ENCODE measurements at places on chromosomes 12 and 14.

DNA sequence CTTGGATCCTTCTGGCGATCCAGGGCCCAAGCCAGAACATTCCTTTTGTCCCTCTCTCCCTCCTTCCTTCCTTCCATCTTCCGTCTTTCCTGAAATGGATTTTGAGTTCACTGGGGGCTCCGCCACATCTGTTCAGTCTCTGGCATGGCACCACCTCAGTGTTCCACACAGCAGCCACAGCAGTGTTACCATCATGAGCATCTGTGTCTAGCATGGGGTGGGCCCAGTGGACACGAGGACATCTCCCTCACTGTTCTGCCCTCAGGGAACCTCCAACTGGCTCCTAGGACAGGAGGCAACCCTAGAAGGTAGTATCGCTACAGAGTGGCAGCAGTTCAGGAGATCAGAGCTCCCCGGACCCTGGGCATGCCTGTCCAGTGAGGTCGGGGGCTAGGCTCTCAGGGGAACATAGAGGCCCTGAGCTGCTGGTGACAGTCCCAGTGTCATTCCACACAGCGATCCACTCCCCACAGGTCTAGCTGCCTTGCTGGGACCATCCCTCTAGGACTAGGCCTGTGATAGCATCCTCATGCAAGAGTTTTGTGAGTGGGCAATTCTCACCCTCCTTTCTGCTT is 59.0 kb downstream of the GALNT16 start:
- no peak for DNase-seq

- no peak for DNase-seq
Observed at GRCh38 chr14:90379106-90379505, 17.7 kb upstream of the CALM1 start.

GRCh38 chr14:103334644-103335622 is 896 bp downstream of the EIF5 start:
- peak; percentile 31 for DNase-seq

GRCh38 chr14:62329427-62329826 is 567.2 kb downstream of the SNAPC1 start:
- no peak for DNase-seq

DNA sequence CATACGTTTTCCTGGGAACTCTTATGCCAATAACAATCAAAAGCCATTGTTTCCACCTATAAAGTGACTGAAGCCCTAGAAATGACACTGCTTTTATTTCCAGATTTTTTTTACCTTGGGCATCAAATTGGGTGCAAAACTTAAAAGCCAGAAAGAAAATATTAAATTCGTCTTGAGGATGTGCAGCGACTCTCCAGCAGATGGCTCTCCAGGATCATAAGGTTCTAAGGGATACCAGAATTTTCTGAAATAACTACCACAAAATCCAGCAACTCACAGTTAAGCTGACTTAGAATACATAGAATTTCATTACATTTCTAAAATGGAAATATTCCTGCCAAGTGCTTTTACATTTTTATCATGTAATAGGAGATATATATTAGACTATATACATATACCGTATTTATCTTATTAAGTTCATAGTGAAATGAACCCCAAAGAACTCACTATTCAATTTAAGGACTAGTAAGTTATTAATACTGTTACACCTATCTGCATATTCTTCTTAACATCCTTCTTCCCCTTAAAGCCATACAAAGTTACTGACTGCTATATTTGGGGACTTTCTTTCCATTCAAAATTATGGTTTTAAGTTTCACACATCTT is 44.0 kb downstream of the ARMH4 start:
- DNase-seq = peak; percentile 14

DNA sequence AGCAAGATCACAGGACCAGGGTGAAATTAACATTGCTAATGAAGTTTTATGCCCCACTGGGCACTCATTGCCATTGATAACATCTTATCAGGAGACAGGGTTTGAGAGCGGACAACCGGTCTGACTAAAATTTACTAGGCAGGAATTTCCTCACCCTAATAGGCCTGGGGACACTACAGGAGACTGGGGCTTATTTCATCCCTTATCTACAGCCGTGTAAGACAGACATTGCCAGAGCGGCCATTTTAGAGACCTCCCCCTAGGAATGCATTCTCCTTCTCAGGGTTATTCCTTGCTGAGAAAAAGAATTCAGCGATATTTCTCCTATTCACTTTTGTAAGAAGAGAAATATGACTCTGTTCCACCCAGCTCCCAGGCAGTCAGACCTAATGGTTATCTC is 8.3 kb downstream of the OR4K17 start:
- DNase-seq = no peak

DNA sequence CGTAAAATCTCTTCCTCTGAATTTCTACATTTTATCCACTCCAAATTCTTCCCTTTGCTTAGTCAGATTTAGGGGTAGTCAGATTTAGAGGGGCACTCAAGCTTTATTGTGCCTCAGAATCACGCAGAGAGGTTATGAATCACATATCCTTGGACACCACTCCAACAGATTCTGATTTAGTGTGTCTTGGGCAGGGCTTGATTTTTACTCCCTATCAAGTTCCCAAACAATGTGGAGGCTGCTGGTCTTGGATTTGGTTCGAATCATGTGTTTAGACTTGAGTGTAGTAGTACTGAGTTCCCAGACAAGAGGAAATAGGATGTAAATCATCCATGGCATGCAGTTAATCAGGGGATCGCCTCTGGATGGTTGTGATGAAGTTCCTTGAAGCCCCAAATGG is 298.1 kb upstream of the CLEC14A start:
- DNase-seq = no peak

DNA sequence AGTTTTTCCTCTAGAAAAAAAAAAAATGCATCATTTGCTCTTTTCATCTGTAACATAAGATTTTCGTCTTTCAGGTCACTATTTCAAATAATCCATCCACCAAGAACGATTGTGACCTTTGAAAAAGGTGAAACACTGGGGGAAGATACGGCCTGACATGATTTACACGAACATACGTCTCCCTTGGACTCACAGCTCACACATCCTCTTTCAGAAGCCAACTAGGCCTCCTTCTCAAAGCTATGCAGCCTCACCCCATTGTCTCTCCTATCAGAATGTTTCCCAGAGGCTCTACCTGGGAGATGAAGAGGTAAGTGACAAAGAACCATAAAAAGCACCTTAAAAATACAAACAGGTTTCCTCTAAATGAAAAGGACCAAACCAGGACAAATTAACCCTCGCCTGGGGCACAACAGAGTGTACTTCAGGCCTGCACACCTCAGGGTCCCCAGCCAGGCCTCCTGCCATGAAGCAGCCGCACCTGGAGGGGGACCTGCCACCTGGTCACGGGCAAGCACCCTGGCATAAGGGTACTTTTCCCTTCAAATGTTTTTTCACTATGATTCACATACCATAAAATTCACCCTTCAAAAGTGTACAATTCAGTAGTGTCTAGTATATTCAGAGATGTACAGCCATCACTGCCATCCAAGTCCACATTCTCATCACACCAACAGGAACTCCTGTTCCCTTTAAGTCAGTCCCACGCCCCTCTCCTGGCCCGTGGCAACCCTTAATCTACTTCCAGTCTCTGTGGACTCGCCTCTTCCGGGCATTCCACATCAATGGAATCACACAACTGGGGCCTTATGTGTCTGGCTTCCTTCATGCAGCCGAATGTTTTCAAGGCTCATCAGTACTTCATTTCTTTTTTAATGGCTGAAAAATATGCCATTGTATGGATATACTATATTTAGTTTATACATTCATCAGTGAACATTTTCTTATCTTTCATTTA is 5.4 kb downstream of the SLC15A4 start:
- peak; percentile 52 for DNase-seq

- no peak for DNase-seq
Observed at GRCh38 chr12:79658221-79658620, 32.5 kb downstream of the PAWR start.

DNA sequence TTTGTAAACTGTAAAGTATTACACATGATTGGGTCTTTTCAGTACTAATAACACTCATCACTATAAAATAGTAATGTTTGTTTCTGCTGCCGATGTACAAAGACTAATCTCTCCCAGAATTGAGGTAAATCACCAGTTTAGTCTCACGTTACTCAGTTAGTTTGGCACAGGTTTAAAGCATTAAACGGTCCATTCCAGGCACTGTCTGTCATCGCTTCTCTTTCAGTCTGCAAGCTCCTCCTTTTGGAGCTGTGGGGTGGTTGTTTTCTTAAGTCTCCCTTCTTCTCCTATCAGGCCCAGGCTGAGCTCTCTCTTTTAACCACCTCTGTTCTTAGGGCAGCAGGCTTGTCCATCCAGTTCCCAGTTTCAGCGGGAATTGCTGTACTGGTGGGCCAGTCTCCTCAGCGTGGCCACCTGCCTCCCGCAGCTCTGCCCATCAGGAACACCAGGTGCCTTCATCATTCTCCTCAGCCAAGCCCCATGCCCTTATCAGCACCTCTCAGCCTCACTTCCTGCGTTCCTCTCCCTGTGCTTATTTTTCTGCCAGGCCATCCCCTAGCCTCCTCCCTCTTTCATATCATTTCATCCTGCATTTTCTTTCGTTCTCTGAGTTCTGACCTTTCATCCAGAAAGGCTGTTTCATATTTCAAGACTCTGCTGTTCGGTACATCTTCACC is 149.0 kb downstream of the TGFB3 start:
- no peak for DNase-seq

DNA sequence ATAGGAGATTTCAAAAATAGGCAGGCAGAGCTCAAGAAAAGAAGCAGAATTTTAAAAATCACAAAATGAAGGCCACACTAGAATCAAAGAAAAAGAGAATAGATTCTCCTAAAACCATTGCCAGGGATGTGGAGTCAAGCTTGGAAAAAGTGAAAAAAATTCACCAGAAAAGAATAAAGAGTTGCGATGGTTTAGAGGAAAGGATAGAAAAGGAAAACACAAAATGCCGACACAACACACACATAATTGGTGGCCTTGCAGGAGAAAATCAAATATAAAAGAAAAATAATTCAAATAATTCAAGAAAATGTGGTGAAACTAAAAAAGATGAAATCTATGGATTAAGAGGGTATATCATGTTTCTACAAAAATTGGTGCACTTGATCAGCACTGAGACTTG is 181.6 kb upstream of the C14orf180 start:
- no peak for DNase-seq

- DNase-seq = no peak
Observed at GRCh38 chr14:65472189-65472588, 59.7 kb downstream of the FUT8 start.

- DNase-seq = peak; percentile 88
Observed at GRCh38 chr12:131912518-131913274, 16.4 kb upstream of the PUS1 start.

DNA sequence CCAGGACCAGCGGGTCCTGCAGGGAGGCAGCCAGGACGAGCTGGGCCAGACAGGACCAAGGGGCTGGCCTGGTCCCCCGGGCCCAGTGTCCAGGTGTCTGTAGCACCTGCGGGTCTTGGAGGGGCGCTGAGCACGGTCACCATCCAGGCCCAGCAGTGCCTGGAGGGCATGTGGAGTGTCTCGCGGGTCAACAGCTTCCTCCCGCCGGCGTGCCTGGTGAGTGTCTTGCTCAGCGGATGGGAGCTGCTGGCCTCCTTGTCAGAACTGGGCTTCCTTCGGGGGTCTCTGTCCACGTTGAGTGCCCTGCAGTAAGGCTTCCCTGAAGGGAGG is 13.8 kb downstream of the KIF26A start:
- DNase-seq = no peak

- DNase-seq = no peak
Observed at GRCh38 chr12:76480796-76481195, 78.8 kb downstream of the OSBPL8 start.

DNA sequence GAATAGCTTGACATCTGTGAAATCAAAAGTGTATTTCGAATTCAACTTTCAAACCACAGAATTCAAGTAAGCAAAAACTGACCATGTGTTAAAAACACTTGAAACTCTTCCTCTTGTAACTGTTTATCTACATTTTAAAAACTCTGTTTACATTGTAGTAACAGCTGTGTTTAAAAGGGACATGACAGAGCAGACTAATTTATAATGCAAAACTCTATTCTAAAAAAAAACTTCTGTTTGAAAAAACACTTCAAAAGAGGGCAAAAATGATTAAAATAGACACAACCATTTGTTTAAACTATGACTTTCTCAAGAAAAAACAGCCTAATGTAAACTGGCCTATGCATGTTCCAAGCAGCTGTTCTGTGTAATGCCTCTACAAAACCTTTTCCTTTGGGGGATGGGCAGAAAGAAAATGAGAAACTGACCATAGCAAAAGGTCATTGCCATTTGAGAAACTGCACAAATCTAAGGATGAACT is 149.1 kb upstream of the HMGA2 start:
- DNase-seq = no peak

- DNase-seq = peak; percentile 52
Observed at GRCh38 chr14:73758392-73759182, 44.4 kb upstream of the PNMA1 start.

- DNase-seq = no peak
Observed at GRCh38 chr14:73369428-73369827, 88.9 kb downstream of the NUMB start.

DNA sequence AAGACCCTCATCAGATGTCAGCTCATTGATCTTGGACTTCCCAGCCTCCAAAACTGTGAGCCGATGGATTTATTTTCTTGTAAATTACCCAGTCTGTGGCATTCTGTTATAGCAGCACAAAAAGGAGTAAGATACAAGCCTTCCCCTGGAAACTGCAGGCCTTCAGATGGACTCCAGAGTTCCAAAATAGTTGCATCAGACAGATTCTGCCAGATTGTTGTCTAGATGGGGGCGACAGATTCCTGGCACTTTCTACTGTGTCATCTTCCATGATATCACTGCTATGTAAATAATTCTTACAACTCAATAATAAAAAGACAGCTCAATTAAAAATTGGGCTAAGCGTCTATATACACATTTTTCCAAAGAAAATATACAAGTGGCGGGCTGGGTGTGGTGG is 17.2 kb upstream of the MARK3 start:
- no peak for DNase-seq

- no peak for DNase-seq
Observed at GRCh38 chr14:65827520-65827919, 415.0 kb downstream of the FUT8 start.

DNA sequence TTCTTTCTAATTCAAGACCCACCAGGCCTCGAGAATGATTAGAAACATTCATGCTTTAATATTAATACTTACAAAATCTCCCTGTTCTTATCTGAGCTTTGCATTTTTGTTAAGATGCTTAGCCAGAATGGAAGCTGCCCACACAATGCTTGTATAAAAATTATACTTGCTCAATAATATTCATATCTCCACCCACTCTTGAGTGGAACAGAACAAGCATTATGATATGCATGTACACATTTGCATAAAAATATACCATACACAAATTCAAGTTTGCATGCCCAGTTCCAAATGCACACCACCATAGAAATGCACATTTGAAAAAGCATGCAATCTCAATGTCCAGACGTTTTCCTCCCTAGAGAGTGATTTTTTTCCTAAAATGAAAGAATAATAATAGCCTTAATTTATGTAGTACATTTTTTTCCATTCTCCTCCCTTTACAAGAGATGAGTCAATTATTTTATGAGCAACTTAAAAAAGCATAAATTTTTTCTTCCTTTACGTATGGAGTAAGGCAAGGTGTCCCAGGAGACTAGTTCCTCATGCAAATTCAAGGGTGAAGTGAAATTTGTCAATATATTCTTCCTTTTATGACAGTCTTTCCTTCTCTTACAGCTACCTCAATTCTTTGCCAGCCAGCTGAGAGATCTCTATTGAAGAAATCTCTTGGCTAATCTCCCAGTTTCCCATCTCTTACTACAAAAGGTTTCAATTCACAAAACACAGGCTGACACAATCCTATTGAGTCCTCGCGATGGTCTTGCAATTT is 313.1 kb upstream of the GARIN6 start:
- no peak for DNase-seq

All from RCC 7860 (cell line).